ENCODE measurements at places on chromosomes 12 and 14.

GRCh38 chr12:105077435-105077834 lies 6.8 kb downstream of the ALDH1L2 start:
- DNase-seq = no peak

GRCh38 chr14:104600141-104600643 lies 4.4 kb downstream of the TMEM179 start:
- peak; percentile 54 for DNase-seq

GRCh38 chr14:74582910-74583581 lies 29.0 kb downstream of the LTBP2 start:
- peak; percentile 93 for DNase-seq

DNA sequence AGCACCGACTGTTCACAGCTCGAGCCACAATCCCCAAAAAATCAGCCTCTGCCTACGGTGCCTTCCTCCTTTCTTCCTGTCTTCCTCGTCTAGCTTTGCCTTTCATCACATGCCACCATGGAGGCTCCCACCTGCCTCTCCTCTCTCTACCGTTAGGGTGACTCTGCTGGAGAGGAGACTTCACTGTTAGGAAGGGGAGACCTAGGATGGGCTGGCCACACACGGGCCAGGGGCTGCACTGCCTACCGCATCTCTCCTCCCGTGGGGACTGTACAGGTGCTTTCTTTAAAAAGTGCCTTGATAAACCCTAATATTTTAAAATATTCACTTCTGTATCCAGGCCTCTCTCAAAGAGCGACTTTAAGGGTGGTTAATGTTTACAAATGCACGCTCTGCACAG lies 1104.7 kb downstream of the BCL11B start:
- no peak for DNase-seq

DNA sequence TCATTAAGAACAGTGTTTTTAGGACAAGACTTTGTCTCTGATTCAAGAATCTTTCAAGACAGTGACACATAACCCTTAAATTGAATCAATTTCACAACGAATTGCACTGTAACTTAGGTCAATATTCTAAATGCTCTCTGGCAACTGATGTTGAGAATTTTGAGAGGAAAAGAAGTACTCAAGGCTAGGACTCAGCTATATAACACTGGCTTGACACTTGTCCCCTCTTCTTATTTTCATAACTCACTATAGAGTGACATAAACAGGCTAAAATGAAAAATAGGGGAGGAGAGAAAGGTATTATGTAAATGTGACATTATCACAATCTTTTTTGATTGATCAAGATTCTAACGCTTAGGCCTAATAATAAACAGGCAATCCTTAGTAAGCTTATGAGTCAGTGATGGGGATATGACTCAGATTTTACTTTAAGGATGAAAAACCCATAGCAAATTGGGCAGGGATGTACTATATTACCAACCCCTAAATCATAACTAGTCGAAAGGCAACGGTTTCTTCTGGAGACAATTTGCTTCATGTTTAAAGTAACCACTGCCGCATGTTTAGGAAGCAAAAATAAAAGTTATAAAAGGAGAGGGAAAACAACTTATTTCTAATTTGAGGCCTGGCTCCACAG lies 10.9 kb downstream of the BTG1 start:
- no peak for DNase-seq

GRCh38 chr12:95997911-95998510 lies 1.9 kb upstream of the HAL start:
- no peak for DNase-seq

DNA sequence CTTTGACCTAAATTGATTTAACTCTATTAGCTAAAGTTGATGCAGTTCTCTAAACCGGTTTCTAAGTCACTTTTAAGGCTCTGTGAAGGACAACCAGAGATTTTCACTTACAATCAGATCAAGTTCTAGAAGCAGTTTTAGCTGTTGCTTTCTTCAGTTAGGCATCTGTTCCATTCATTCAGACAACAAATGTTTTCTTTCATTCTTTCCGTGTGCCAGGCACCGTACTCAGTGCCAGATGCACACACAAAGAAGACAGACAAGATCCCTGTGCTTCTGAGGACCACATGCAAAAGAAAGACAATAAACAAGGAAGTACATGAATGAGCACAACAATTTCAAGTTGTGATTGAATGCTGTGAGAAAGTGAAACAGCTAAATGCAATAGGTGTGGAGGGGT lies 11.1 kb upstream of the EGLN3 start:
- peak; percentile 29 for DNase-seq

DNA sequence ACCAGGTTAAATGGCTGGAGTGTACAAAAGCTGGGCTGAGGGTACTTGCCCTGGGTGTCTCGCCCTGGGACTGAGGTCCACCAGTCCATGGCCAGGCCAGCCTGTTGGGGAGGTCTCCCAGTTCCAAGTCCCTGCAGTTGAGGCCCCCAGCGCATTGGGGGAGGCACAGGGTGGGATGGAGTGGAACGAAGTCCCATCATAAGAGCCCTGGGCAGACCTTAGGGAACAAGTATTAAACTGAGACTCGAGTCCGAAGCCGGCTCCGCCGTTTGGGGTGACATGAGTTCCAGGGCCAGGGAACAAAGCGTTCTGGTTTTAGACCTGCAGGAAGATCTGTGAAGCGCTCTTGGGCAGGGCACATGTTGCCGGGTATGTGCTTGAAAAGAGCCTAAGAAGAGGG lies 84.7 kb downstream of the ALG10 start:
- DNase-seq = no peak

DNA sequence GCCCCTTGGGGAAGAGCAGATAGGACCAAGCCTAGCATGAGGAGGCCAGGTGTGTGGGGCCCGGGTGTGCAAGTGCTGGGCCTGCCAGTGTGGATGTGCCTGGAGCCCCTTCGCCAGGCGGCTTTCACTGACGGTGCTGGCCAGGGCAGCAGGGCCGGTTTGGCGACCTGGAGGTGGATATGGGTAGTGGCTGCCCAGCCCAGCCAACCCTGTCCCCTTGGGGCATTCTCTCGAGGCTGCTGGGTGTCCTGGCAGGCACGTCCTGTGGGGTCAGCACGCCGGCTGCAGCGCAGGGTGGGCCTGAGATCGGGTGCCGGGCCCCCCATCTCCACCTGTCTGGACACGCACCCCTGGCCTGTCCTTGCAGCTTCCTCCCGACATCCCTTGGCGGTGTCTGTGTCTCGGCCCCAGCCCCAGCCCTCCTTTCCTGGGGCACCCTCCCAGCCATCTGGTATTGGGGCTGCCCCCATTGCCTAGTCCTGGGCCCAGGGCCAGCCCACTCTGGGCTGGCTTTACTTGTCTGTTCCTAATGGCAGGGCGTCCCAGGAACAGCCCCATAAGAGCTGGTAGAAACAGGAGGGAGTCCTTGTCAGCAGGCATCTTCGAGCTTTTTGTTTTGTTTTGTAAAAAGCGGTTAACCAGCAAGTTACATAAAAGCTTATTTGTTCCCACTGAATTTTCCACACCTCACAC lies 7.2 kb upstream of the CRIP2 start:
- no peak for DNase-seq

GRCh38 chr12:67893022-67893580 lies 96.1 kb upstream of the IFNG-AS1 start:
- DNase-seq = peak; percentile 60

DNA sequence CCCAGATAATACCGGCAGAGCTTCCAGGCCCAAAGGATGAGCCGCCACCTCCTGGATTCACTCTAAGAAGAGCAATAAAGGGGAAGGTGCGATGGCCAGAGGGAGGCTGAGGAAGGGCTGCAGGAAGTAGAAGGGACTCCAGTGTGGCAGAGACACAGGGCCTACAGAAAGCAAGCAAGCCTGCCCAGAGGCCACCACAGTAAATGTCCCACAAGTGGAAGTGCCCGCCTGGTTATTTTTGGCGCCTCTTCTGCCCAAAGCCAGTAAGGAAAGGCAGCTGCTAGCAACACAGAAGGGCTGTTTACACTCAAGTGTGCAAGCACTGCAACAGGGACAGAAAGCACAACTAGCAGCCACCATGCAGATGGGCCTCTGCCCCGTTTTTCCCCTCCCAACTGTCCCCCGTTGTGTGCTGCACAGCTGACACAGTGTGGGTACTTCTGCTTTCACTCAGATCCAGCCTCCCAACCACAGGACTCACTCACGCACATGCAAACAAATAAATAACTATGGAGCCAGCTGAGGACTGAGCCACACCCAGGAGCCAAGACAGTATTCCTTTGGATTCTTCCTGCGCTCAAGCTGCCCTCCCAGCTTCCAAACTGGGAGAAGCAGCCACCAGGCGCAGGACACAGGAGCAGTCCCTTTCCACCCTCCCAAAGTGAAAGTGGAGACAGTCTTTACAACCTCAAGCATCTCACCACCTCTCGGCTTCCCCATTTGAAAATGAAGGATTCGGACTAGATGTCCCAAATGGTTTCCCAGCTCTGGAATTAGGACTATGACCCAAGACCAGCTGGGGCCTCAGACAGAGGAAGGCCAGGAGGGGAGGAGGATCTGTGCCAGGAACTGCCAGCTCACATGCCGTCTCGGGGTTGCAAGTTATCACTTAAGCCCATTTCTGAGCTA lies 40.0 kb upstream of the PNMA1 start:
- DNase-seq = no peak

DNA sequence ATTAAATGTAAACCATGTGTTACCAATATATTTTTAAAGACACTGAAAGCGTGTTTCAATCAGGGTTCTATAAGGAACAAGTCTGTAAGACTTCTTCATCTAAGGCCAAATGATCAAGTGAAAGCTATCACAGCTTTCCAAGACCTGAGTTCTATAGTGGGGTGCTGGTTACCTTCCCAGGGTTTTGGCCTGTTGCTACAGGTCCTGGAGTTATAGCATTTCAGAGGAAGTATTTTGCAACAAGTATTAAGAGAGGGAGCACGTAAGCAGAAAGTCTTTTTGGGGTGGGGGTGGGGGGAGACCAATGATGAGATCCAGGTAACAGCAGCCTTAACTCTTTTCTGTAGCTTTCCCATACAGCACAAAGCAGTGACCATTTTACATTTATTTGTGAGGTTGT lies 43.8 kb downstream of the FOXN3 start:
- DNase-seq = no peak

- no peak for DNase-seq
These were observed 306.7 kb upstream of the E2F7 start for GRCh38 chr12:77372026-77372425.

- DNase-seq = no peak
These were observed 18.2 kb downstream of the PDZRN4 start for GRCh38 chr12:41206298-41206697.

DNA sequence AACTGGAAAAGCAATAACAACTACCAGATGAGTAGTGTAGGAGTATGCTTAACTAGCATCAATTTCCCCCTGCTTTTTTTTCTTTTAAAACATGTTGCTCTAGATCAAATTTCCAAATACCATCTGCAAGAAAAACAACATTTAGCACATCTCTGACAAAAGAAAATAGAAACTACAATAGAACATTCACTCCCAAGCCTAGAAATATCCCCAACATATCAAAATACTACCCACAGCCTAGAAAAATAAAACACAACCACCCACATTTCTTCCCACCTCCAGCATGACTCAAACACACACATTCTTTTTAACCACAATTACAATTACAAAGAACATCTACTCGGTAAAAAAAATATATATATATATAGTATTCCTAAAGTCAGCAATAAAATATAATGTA lies 120.0 kb downstream of the PPFIA2 start:
- no peak for DNase-seq

DNA sequence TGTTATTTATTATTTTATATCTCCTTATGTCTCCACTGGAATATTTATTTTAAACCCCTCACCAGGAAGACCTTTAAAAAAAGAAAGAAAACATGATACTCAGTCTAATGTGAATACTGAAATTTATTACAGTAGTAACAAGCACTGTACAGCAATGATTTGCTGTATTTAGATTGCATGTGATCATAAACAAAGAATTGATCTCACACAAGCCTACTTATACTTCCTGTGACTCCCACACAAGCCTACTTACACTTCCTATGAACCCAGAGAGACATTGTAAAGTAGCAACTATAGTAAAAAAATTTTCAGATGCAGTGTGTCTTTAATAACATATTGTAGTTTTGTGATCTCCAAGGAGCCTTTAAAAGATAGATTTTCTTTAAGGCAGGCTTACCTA lies 142.7 kb upstream of the SYT1 start:
- DNase-seq = no peak

- no peak for DNase-seq
These were observed 870 bp upstream of the TBPL2 start for GRCh38 chr14:55441286-55441685.

DNA sequence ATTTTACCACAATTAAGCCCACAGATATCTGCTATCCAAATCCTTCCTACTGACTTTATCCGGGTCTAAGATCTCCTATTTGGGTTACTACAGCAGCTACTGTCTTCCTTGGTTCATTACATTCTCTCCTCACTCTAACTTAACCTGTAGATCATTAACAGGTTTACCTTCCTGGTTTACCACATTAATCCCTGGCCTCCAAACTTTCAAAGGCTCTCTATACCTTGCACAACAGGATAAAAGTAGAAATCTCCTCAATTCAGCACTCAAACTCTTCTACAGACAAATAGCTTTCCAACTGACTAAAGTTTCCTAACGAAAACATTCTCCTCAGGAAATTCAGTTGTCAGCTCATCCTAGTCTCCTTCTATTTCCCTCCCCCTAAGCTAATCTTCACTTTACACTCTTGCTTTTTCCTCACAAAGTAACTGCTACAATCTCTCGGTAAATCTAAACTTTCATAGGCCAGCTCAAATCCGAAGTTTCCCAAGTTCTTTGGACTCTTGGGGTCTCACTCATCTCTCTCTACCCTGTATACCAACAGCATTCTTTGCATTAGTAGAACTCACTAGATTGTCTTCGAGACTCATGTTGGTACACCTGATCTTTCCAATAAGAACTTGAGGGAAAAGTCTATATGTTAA lies 2.7 kb downstream of the BTBD7 start:
- DNase-seq = no peak

Data from SJCRH30 (cell line).